A549 treated with CORT108297 at 1 μM for 4 hours (cell line): ENCODE measurements at places on chromosomes 4 and X. TPM values are rescaled to one million over a fixed set of nuclear protein-coding genes. Genes with fewer than 3 reads are reported as not detected.

Gene DOCK11
- total RNA-seq: 5.8 to 8.2 TPM (median 6.5 TPM) in 5 replicates

Gene MAGEA2
- total RNA-seq: 0.08 to 0.13 TPM (median 0.11 TPM) in 4 of 5 replicates, not detected in the other

Gene ATG4A
- total RNA-seq: 6.8 to 10.8 TPM (median 7.4 TPM) in 5 replicates

Gene MAP9
- 4.5 to 6.4 TPM (median 6.1 TPM) in 5 replicates for total RNA-seq

Gene GAGE2A
- not detected in 5 replicates for total RNA-seq

Gene SPARCL1
- total RNA-seq: not detected in 5 replicates

Gene TAF7L
- 0.07 to 0.16 TPM (median 0.10 TPM) in 5 replicates for total RNA-seq

Gene ADAMTS3
- 0.02 TPM in 1 of 5 replicates, not detected in the others for total RNA-seq
